ENCODE measurements at places on chromosomes 11 and 22.

DNA sequence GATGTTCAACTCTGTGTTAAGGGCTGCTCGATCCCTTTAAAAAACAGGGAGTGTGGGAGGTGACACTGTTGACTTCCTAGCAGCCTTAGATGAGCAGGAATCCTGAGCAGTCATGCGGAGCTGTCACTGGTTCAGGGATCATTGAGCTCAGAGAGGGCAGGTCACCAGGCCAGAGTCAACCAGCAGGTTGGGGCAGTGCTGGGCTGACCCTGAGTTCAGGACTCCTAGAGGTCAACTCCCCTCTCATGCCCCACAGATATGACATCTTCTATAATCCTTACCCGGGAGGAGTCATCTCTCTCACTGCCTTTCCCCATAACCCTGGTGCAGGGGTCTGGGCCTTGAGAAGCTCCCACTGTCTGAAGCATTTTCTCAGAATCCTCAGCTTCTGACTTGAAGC is 12.9 kb upstream of the WNT11 start:
- no peak for DNase-seq

- DNase-seq: no peak
Observed at GRCh38 chr11:28343304-28344233, 235.4 kb downstream of the METTL15 start.

DNA sequence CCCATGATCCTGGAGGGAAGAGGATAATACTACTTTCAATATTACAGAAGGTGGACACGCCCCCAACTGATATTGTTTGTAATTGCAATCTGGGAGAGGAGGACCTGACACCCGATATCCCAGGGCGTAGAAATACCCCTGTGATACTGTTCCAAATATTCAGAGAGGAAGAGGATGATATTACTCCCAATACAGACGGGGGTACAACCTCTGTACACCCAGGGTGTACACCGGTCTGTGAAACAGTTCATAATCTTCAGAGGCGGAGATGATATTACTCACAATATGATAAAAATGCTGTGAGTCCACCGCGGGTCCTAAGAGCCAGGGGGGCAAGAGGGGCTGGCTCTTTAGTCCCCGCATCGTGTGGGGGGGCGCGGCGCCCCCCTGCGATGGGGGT is 57.2 kb upstream of the ALDH3B2 start:
- DNase-seq: no peak

- DNase-seq: no peak
Observed at GRCh38 chr11:120413480-120413879, 77.3 kb downstream of the ARHGEF12 start.

GRCh38 chr22:22410121-22410520 is 98.4 kb downstream of the ZNF280B start:
- no peak for DNase-seq

DNA sequence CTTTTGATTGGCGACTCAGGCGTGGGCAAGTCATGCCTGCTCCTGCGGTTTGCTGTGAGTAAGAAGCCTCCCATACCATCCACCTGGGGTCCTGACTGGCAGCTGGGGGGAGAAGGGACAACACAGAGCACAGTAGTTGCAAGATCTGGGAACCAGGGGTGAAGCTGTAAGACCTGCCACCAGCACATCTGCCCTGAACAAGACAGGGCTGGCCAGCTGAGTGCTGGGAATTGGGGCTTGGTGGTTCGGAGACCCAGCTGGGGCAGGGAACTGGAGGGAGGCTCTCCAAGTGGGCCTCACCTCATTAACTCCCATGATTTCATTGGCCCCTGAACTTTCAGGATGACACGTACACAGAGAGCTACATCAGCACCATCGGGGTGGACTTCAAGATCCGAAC is 3.4 kb downstream of the RAB1B start:
- no peak for DNase-seq

DNA sequence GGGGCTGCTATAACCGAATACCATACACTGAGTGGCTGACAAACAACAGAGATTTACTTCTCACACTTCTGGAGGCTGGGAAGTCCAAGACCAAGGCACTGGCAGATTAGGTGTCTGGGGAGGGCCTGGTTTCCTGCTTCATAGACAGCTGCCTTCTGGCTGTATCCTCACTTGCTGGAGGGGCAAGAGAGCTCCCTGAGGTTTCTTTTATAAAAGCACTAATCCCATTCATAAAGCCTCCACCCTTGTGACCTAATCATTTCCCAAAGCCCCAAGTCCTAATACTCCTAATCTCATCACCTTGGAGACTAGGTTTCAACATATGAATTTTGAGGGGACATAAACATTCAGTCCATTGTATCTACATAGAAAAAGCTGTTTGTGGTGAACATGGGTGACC is 131.8 kb downstream of the KIRREL3 start:
- no peak for DNase-seq

DNA sequence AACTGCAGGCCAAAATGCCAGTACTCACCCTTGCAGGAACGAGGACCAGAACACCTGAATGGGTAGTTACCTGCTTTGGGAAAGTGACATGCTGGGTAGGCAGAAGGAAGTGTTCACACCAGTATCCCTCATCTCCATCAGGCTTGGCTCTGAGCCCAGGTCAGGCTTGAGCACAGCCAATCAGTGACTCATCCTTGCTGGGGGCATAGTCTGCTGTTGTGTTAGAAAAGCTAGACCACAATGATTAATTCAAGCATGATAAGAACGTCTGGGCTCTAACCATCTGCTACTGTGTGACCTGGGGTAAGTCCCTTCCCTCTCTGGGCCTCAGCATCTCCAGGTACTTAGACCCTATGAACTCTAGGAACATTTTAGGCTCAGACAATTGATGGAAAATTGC is 450.4 kb downstream of the MIAT start:
- no peak for DNase-seq

DNA sequence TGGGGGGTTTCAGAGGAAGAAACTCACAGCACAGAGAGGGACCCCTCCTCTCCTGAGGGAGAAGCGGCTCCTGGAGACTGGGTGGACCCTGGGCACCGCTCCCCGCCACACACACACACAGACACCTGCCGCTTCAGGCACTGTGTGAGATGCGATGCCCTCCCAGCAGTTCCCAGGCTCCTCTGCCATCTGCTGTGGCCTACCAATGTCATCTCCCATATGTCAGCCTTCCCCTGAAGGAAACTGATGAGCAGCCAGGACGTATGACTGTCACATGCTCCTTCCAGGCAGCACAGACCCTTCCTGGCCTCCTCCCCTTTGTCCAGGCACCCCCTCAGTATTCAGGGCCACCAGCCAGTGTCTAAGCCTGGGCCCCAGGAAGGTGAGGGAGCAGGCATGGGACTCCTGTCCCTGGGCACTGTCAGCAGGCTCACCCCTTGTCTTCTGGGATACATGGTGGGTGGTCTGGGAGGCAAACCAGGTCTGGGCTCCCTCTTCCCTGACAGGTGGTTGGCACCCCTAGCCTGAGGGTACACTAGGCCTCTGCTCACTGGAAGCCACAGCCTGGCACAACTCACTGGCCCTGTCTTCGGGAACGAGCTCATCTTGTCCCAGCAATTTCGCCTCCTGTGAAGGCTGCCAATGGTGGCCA is 11.8 kb upstream of the BCR start:
- DNase-seq: no peak

GRCh38 chr22:46366327-46366731 is 30.8 kb downstream of the TRMU start:
- DNase-seq: no peak

- DNase-seq: no peak
Observed at GRCh38 chr22:20095521-20095920, 15.5 kb downstream of the DGCR8 start.

DNA sequence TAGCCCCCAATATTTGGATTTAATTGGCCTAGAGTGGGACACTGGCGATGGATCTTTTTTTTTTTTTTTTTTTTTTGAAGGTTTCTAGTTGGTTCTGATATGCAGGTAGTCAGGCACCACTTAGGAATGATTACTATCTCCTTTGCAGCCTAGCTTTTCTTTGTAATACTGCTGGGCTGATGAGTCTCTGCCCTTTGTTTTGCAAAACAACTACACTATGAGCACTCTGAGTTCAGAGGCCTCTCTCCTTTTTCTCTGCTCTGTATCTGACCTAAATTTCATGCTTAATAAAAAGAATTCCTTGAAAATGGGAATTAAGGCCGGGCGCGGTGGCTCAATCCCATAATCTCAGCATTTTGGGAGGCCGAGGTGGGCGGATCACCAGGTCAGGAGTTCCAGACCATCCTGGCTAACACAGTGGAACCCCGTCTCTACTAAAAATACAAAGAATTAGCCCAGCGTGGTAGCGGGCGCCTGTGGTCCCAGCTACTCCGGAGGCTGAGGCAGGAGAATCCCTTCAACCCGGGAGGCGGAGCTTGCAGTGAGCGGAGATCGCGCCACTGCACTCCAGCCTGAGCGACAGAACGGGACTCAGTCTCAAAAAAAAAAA is 1312.3 kb downstream of the FAM181B start:
- no peak for DNase-seq

- DNase-seq: no peak
Observed at GRCh38 chr11:4919250-4919649, at the start of gene OR51G2. OR51G2 (minus strand) TSS chr11:4919350; CDS start chr11:4915663, 3,687 bp downstream.

- no peak for DNase-seq
Observed at GRCh38 chr22:28029201-28029948, 110.3 kb upstream of the PITPNB start.

- no peak for DNase-seq
Observed at GRCh38 chr11:131599285-131599684, 228.9 kb downstream of the NTM start.

GRCh38 chr11:41895081-41895480 is 435.6 kb upstream of the LRRC4C start:
- DNase-seq: no peak

DNA sequence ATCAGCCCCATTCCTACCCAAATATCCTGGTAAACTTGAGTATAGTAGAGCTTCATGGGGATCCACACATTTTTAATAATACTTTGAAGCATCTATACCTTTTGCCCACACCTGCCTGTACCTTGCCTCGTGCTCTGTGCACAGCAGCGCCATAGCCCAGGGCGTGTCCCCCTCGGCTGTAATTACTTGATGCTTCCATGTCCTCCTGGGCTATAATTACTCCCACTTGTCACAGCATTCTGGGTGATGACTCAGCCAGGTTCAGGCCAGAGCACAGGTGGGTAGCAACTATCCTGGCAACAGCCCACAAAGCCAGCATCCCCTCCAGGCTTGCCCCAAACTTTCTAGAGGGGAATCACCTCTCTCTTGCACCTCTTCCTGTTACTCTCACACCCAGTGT is 23.7 kb upstream of the SLC36A4 start:
- no peak for DNase-seq

DNA sequence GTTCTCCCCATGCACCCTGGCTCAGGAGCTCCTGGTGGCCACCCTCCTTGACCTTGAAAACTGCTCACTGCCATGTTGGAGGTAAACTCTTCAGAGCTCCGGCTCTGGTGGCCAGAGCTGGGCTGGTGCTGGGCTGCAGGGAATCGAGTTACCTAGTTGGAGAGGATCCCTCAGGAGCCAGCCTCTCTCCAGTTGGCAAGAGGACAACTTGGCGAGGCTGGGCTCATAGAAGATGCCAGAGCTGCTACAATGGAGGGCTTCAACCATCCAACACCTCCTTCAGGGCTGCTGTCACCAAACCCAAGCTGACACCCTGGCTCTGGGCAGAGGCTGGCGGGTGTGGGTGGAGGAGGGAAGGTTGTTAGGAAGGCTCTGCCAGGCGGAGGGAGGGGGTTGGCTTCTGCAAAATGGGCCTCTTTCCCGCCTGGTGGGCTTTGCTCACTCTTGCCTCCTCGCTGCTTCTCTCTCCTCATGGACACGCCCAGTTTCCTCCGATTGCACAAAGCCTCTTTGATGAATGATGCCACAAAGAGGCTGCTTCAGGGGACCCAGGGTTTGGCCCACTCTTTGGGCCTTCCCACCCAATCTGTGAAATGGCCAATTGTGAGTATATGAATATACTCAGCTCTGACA is 53.1 kb downstream of the THAP12 start:
- DNase-seq: no peak

GRCh38 chr22:47178339-47178738 is 415.9 kb downstream of the TBC1D22A start:
- DNase-seq: no peak

DNA sequence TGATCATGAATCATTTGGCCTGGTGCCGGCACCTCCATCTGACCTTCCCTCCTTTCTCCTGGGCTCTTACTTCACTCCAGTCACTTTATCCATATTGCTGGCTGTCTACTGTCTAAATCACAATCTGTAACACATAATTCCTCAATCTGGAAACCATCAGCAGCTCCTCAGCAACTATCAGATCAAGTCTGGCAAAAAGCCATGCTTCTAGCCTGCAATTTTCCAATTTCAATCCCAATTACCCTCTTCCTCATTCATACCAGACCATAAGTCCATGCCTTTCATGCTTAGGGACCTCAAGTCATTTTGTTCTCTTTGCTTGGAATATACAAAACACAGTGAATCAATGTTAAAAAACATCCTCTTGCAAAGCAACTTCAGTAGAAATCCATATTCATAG is 882.8 kb upstream of the ANO3 start:
- DNase-seq: no peak

DNA sequence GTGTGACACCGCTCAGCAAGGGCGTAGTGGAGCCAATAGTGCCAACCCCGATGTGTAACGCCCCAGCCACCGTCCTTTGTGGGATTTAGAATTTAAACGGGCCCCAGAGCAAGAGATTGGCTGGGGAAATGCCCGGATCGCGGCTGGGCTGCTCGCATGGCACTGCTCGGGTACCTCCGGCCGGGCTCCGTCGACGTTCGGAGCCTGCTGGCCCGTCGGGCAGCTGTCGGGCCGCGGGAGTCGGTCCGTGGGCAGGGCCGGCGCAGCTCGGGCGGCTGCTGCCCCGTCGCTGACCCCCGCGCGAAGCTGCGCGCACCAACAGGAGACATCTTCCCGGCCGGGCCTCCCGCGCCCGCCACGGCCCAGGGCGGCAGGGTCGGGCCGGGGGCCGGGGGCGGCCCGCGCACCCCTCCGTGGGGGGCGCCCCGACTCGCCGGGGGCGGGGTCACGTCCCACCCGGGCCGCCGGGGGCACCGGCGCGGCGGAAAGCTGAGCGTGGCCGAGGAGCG is 1.3 kb upstream of the KDM2A start:
- no peak for DNase-seq

DNA sequence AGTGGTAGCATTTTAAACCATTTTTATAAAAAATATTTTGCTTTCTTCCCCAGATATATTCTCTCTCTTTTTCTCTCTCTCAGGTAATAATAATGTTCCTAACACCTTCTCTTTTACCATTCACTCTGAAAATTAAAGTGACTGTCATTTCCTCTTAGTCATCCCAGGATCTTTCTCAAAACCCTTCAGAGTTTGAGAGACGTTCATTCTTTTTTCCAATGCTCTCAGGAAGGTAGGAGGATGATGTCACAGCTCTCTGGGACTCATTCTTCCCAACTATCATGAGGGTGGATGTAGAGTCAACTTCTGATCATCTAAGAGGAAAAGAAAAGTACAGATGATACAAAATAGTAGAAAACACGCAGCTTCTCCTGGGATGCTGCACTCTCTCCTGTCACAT is 60.2 kb upstream of the CRTAM start:
- no peak for DNase-seq

DNA sequence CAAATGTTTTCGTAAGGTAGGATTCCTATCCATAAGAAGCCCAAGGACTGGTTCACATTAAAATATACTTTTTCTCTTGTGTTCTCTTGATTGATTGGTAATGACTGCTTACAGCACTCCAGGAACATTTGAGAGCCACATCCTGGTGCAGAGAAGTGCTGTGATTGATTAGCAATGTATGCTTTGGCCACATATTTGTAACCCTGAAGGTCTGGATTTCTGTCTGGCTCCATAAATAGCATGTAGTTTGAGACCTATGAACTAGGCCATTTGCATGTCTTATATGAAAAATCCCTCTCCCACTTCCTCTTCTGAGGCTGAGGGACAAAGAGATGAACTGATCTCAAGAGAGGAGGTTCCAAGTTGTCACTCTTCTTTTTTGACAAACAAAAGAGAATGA is 49.3 kb upstream of the CD44 start:
- no peak for DNase-seq

- no peak for DNase-seq
Observed at GRCh38 chr11:36235750-36236149, 53.5 kb downstream of the COMMD9 start.
